ENCODE measurements at places on chromosomes 3 and 15.

- DNase-seq: peak; percentile 95
Observed at GRCh38 chr3:172317984-172318383, 130.3 kb downstream of the GHSR start.

DNA sequence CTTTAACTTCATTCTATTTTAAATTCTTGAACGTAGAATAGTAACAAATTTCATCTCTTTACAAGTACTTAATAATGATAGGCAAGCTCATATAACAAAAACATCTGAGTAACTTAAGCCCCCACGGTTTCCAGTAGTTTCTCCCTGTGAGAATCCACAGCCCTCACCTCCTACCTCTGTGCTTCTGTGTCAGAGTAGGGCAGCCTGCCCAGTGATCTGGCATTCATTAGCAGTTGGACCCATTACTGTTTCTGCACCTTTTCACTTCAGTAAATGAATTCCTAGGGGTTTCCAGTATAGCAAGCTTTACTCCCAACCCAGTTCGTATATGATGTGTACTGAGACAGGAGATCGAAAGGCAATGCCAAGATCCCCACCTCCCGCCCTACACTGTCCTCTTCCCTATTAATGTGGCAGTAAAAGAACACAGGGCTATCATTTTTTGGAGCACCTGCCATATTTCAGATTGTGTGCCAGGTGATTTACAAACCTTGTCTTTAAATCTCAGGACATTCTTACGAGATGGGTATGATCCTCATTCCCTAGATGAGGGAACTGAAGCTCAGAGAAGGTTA lies 40.8 kb downstream of the EIF2AK4 start:
- DNase-seq: no peak

DNA sequence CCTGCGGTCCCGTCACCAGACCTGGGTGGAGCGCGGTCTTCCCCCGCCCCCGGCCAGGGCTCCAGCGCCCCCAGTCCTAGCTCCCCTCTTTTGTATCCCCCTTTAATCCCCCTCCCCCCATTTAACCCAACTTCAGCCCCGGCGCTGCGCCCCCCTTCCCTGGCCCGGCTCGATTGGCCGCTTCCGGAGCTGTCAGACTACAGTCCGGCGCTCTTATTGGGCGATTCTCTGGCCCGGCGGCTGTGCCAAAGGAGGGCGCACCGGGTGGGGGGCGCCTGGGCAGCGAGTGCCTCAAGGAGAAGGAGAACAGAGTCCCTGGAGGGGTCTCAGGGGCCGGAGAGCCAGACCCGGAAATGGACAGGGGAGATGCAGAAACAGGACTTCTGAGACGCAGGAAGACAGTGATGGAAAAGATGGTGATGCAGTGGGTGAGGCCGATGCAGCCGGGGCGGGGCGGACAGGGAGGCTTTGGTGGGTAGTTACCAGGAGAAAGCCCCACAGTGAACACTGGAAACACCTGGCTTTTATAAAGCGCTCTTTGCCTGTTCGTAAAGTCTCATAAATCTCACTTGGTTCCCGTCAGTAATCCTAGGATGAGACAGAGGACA lies 1.2 kb upstream of the ADCY5 start:
- DNase-seq: peak; percentile 6

- peak; percentile 62 for DNase-seq
Observed at GRCh38 chr3:17489139-17489538, 253.3 kb downstream of the TBC1D5 start.

- no peak for DNase-seq
Observed at GRCh38 chr15:37057256-37057655, 43.1 kb downstream of the MEIS2 start.

- peak; percentile 64 for DNase-seq
Observed at GRCh38 chr15:66775127-66776105, 73.4 kb downstream of the SMAD6 start.

DNA sequence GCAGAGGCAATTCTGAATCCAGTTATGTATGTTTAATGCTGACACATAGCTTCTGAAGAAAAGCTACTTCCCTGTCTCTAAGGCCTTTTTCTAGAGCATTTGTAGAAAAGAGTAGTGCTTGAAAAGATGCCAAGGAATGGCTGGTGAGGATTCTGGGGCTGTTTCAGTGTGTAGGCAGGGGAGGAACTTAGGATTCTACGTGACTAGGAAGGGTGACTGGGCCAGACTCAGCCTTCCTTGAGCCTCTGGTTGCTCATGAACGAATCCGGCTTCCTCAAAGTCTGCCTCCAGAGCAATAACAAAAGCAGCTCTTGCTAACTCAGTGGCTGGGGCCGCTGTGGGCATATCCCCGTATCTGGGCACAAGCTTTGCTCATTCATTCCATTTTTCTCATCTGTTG lies 104.8 kb upstream of the WNT5A start:
- no peak for DNase-seq

- peak; percentile 90 for DNase-seq
Observed at GRCh38 chr15:75204340-75205063, 2.8 kb downstream of the C15orf39 start.

DNA sequence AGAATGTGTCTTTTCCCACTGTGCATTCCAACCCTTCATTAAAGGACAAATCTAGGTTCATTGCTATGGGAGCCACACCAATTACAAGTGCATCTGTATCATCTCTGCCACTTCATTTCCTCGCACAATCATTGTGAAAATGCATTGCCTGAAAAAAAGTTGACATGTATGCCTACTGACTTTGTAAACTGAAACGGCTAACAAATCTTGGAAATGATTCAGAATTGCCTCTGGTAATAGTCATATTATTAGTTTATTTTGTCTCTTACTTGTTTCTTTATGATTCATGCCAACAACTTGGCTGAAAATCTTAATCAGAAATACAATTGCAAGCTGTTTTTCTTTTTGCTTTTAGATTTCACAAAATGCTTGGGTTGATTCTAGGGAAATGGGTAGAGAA lies 497.1 kb downstream of the ZIC1 start:
- DNase-seq: peak; percentile 10

GRCh38 chr3:107235928-107236315 lies 141.3 kb upstream of the CCDC54 start:
- peak; percentile 82 for DNase-seq

GRCh38 chr3:64932016-64932518 lies 244.3 kb upstream of the ADAMTS9 start:
- no peak for DNase-seq

GRCh38 chr3:148711981-148712666 lies 14.4 kb downstream of the AGTR1 start:
- DNase-seq: peak; percentile 67

- peak; percentile 72 for DNase-seq
Observed at GRCh38 chr15:51758645-51759044, 7.2 kb downstream of the TMOD2 start.

- DNase-seq: no peak
Observed at GRCh38 chr15:74775894-74776293, 6.0 kb upstream of the CSK start.

DNA sequence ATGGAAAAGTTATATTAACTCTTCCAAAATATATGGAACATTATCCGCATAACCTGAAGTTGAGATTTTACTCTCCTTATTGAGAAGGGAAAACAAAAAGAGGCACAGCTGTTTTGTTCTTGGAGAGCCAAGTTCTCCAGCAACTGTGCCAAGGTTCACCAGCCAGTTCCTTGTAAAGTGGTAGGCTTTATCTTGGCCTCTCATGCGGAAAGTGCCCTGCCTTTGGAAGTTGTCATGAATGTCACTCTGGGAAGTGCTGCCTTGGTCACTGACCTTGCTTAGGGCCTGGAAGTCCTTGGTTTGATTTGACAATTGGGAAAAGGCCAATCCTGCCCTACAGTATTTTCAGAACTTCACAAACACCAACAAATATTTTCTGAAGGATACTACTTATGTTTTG lies 44.2 kb upstream of the THRB start:
- DNase-seq: no peak

DNA sequence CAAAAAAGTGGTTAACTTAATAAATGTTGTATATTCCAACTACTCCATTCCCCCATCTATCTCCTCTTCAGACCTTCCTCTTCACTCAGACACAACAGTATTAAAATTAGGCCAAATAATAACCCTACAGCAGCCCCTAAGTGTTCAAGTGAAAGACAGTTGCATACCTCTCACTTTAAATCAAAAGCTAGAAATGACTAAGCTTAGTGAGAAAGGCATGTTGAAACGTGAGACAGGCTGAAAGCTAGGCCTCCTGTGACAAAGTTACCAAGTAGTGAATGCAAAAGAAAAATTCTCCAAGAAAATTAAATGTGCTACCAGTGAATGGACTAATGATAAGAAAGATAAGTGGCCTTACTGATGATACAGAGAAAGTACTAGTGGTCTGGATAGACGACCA lies 71.7 kb downstream of the ANKRD28 start:
- DNase-seq: peak; percentile 40

DNA sequence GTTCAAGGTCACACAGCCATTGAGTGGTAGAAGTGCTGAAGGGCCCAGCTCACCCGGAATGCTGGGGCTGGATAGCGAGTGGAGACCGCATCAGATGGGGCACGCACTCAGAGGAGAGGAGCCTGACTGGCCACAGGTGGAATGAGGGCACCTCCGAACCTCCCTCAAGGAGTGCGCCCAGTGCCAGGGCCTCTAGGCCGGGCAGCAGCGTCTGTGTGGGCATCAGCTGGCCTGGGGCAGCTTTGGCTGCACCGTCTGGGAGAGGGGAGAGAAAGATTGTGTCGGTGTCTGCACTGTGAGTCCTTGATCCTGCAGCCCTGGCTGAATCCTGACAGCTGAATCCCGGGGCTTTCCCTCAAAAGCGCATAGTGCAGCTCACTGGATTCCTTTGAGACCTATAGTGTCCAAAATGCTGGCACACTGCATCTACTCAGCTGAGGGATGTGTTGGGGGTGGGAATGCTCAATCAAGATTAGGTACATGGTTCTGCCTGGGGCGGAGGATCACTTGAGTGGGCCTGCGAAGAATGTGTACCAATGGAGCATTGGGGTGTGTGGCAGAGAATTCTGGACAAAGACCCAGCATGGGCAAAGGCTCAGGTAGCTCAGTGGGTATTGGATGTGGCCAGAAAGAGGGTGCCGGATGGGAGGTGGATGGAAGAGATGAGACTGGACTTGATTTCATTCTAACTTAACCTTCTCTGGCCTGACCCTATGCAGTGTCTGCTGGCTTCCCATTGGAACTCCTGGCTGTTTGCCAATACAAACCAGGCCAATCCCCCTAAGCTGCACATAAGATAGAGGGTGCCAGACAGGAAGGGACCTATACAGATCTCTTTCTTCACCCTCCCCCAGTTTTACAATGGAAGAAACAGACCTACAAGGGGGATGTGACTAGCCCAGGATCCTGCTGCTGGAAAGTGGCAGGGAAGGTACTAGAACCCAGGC lies 950 bp downstream of the ANKDD1A start:
- DNase-seq: no peak

DNA sequence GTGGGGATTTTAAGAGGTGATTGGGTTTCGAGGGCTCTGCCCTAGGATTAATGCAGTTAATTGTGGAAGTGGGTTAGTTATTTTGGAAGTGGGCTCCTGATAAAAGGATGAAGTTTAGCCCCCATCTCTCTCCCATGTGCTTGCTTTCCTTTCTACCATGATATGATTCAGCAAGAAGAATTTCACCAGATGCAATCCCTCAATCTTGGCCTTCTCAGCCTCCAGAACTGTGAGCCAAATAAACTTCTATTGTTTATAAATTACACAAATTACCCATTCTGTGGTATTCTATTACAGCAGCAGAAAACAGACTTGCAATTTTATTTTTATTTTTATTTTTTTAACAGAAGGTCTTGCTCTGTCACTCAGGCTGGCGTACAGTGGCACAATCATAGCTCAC lies 27.3 kb upstream of the UBE2E1 start:
- DNase-seq: no peak

- no peak for DNase-seq
Observed at GRCh38 chr3:87004883-87005282, 13.9 kb upstream of the VGLL3 start.

GRCh38 chr3:109384164-109384563 lies 46.8 kb upstream of the DPPA4 start:
- no peak for DNase-seq

- DNase-seq: no peak
Observed at GRCh38 chr15:44882499-44882968, 74.0 kb upstream of the TERB2 start.

DNA sequence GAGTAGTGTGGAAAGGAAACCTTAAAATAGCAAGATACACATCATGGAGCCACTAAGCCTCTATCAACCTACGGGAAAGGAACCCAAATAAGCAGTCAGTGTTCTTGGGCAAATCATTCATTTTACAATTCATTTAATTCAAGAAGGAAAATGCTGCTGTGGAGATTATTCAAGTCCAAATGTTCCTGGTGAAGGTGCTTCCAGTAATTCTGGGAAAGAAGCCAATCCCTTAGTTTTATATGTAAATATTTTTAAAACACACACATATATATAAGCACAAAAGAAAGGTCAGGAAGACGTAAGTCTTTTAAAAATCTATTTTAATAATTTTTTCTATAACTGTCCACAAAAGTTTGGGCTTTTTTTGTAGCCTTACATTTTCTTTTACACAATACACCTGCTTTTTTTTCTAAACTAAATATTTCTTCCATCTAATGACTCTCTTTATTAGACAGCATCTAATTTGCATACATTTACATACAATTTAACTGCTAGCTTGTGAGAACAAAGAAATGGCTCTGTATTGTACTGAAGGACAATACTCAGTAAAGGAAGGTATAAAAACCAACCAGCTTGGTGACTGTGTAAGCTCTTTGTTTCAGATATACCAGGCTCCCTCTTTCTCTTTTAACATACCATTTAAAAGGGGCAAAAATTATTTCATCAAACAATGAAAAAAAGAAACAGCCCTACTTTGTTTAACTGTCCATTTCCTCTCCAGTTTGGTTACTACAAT lies 269.5 kb downstream of the ZBTB20 start:
- DNase-seq: no peak

- no peak for DNase-seq
Observed at GRCh38 chr15:29126208-29126536, 143.4 kb downstream of the NSMCE3 start.

DNA sequence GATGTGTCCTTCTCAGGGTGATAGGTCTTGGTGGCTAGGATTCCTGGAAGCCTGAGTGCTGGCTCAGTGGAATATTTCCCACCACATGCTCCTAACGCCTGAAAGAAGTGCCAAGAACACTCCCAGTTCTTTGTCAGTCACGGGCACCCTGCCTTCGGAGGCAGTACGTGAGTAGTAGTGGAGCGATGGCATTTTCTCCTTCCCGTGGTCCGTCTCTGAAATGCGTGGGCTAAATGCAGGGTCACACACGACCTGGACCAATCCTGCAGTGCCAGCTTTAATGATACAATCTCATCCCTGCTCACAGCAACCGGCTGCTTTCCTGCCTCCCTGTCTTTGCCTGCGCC lies 14.5 kb downstream of the H1-8 start:
- DNase-seq: peak; percentile 27

GRCh38 chr3:127203024-127203423 lies 10.1 kb downstream of the PRR23E start:
- DNase-seq: no peak

DNA sequence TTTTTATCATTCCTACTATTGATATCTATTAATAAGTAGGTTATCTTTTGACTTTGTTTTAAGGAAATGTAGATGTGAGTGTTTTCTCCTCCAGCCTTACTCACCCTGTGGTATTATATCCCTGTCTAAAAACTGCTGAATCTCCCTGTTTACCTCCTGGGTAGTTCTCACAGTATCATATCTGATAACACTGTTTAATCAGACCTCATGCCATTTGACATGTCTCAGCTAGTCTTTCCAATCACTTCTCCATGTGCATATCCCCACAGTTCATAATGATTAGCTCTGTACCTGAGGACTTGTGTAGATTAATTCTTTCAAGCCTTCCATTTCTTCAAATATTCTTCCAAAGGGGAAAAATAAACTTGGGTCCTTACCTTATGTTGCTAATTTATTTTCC lies 30.7 kb downstream of the DUOX2 start:
- no peak for DNase-seq

GRCh38 chr15:85541744-85542143 lies 161.3 kb downstream of the AKAP13 start:
- no peak for DNase-seq

GRCh38 chr15:66164788-66165187 lies 88.8 kb downstream of the MEGF11 start:
- no peak for DNase-seq

Measured in fibroblast of skin of back (primary cell).